Jurkat, Clone E6-1 (cell line): ENCODE measurements at places on chromosomes 1 and 21.

GRCh38 chr1:6483017-6483760 is 8.3 kb downstream of the PLEKHG5 start:
- no peak for DNase-seq

GRCh38 chr1:92623187-92623778 is 136.6 kb upstream of the GFI1 start:
- peak; percentile 30 for DNase-seq

DNA sequence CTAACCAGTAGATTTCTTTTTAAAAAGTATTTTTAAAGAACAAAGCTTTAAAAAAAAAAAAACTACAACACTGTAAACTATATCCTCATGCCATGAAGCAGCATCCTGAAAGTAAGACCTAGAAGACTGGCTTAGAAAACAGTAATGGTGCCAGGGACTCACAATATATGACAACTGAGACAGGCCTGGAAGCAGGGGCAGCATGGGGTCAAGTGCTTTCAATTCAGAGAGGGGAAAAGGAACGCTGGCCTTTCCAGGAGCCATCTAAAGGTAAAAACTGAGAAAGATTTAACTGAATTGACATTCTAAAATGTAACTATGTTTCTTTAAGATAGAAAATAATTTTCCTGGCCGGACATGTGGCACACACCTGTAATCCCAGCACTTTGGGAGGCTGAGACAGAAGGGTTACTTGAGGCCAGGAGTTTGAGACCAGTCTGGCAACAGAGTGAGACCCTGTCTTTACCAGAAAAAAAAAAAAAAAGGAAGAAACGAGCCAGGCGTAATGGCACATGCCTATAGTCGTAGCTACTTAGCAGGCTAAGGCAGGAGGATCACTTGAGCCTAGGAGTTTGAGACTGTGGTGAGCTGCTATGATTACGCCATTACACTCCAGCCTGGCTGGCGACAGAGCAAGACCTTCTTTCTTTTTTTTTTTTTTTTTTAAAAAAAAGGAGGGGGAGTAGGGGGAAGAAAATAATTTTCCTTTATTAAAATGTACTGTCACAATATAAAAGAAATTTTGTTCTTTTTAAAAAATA is 54.1 kb downstream of the SLC35D1 start:
- DNase-seq: no peak

- peak; percentile 6 for DNase-seq
Observed at GRCh38 chr1:177333936-177334595, 163.3 kb downstream of the BRINP2 start.

DNA sequence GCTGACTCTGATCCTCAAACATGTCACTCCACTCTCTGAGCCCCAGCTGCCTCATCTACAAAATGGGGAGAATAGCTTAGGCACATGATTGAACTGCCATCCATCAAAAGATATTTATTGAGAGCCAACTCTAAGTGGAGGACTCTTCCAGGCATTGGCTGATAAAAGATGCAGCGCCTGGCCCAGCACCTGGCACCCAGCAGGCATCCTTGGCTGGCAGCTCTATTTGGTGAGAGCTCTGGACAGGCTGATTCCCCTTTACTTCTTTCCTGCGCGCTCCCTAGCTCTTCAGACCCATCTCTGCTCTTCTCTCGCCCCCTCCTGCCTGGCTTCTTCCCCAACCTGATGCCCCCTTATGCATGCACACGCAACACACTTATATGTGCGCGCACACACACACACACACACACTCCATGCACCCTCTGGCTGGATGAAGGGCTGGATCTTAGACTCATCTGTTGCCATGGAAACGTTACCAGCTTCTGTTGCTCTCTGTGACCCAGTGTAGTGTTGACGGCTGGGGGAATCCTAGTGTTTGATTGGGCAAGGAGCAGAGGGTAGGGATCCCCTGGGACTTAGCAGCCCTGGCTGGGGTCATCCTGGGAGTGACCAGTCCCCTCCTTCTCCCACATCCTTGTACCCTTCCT is 49.3 kb downstream of the VWA5B1 start:
- no peak for DNase-seq
